ENCODE measurements at places on chromosomes 7 and 10.

DNA sequence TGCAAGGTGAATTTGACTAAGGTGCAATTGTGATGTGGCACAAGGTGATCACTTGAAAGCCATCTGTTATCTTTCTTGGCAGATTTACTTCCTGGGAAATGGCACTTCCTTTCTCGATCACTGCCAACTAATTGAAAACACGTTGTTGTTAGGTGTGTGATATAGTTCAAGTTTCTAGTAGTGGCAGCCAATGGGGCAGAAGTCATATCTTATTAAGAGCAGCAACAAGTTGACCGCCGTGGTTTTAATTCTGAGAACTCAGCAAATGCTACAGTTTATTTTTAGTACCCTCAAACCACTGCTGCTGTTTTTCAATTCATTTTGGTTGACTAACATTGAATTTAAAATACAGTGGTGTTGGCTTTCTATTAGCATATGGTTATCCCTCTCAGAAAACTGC, 1.6 kb downstream of the CHN2 start:
- no peak for DNase-seq

DNA sequence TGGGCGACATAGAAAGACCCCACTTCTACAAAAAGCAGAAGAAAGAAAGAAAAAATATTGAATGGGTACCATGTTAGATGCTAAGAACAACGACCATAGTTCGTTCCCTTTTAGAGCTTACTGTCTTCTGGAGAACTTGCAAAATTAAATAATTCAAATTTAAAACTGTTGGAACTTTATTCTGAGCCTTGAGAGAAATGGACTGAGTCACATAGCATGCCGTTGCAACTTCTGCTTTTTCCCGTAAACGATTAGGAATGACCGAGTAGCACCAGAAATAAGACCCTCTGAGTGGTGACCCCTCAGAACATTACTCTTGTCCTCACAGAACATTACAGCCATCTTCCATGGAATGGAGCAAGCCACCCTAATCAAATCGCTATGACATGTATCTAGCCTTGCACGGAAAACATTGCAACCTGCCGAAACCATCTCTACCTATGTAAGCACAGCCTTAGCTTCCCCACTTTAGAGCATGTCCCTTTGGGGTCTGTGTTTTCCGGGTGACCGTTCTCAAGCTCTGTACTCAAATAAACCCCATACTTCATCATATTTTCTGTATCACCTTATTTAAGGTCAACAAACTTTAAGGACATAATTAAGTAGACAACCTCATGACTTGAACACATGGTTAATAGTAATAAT, 179.1 kb downstream of the PRKCQ start:
- no peak for DNase-seq

DNA sequence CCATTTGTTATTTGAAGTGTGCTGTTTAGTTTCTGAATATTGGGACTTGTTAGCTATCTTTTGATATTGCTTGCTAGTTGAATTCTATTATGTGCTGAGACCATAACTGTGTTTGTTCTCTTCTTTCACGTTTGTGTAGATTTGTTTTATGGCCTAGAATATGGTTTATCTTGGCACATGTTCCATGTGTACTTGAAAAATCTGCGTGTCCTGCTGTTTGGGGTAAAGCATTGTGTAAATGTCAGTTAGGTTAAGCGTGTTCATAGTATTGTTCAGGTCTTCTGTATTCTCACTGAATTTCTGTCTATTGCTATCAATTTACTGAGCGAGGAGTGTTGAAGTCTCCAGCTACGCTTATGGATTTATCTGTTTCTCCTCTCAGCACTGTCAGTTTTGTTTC, 19.4 kb downstream of the MMP21 start:
- DNase-seq = no peak

- DNase-seq = no peak
Observed at GRCh38 chr7:99784007-99784406, at the start of gene CYP3A4. CYP3A4 (minus strand) TSS chr7:99784184; CDS start chr7:99784081, 103 bp downstream.

DNA sequence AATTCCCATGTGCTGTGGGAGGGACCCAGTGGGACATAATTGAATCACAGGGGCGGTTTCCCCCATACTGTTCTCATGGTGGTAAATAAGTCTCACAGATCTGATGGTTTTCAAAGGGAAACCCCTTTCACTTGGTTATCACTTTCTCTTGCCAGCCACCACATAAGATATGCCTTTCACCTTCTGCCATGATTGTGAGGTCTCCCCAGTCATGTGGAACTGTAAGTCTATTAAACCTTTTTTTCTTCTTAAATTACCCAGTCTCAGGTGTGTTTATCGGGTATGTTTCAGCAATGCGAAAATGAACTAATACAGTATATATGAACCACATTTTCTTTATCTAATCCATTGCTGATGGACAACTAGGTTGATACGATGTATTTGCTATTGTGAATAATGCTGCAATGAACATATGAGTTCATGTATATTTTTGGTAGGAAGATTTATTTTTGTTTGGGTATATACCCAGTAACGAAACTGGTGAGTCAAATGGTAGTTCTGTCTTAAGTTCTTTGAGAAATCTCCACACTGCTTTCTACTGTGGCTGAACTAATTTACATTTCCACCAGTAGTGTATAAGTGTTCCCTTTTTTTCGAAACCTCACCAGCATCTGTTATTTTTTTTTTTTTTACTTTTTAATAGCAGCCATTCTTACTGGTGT, 70.0 kb upstream of the HGF start:
- no peak for DNase-seq
